IPS DF 6.9 (cell line): ENCODE measurements at places on chromosomes 1 and 21.

DNA sequence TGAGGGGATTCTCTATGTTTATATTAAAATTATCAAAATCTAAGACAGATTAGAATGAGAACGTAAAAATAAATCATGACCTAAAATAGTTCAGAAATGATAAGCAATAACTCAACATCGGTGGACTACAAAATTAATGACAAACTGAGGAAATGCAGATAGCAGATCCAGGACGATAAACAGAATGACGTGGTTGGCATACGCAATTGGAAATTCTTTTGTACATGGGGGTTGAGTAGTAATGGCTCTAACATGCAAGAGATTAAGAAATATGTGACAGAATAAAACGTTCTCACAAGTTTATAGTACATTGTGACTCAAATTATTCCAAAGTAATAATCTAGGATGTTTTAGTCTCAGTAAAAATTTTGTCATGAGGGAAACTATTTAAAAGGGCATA is 575.2 kb upstream of the BRINP3 start:
- no peak for DNase-seq

DNA sequence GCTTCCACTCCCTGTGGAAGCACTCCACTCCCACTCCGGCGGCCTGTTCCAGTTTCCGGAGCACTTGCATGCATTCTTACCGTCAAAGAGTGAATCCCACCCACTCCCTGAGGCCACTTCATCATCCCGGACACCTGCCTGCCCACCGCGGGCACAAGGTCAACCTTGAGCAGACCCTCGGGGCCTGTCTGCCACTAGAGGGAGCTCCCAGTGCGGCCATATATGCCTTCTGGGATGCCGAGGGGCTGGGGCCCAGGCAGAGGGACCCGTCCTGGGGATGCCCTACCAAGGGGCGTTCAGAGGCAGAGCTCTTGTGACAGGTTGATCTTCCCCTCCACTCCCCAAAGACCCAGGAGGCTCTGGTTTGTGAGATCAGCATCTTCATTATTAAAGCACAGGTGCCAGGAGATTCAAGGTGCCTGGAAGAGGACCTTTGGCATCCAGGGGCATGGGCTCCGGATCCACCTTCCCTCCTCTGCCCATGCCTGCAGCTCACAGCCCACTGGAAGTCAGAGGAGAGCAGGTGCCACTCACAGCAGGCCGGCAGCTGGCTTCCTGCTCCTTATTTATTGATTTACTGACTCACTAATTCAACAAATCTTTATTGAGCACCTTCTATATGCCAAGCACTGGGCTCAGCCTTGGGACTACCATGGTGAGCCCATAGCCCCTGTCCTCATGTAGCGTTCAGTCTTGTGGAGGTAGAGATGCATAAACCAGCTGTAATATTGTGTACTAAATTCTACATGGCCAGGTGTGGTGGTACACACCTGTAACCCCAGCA is 47.3 kb downstream of the UBIAD1 start:
- DNase-seq = peak; percentile 61

DNA sequence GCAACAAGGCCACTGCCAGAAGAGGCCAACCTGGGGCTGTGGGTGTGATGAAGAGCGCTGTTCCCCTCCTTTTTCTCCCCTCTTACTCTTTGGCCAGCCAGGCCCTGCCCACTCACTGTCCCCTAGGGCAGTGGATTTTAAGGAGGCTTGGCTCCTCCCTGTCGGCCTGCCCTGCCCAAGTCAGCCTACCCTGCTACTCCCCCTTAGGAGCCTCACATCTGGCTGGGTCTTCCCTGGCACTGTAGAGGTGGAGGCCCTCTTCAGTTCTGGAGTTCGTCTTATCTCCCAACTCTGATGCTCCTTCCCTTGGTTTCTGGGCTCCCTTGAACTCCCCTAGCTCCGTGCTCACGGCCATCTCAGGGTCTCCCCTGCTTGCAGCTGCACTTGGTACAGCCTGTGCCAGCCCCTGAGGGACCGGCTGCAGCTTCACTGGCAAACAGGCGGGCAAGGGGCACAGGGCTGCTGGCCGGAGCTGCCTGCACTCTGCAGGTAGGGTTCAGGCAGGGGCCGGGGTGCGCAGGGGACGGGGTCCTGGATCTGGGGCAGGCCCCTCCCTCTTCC is 4.0 kb downstream of the AMPD2 start:
- no peak for DNase-seq

DNA sequence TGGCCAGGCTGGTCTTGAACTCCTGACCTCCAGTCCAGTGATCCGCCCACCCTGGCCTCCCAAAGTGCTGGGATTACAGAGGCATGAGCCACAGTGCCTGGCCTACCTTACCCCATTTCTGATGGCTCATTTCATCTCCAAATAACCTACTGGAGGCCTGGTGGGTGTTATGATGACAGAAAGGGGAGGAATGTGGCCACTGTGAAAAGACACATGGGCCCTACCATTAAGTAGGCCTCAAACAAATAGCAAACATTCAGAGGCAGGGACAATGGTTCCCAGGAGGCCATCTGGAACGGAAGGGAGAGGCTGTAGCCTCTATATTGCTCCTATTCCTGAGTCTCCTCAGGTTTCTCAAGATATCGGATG is 932 bp upstream of the FCRLA start:
- no peak for DNase-seq

GRCh38 chr21:38487901-38488639 is 10.2 kb downstream of the ERG start:
- no peak for DNase-seq

DNA sequence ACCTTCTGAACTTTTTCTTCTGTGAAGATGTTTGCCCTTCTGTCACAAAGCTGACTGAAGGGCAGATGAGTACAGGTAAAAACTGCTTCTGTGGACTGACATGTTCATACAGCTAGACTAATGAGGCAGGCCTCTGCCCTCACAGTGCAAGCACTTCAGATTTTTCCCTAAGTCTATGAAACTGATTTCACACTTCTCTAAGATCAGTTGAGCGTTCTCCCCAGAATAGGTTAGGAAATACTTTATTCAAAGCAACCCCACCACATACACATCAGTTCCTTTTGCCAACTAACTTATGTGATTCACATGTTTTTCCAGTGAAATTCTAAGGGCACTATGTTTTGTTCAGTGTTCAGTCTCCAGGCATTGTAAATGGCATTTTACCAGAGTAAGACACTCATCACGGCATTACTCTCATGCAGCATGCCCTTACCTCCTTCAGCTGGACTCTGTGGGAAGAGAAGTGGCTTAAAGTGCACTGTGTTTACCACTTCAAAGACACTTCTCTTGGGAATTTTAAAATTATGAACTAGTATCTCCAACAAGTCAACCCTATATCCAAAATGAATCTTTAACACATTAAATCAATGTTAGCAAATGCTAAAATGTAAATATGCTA is 5.4 kb upstream of the PSMG1 start:
- DNase-seq = no peak

- no peak for DNase-seq
These were observed 324.8 kb downstream of the COL11A1 start for GRCh38 chr1:102783487-102783886.

DNA sequence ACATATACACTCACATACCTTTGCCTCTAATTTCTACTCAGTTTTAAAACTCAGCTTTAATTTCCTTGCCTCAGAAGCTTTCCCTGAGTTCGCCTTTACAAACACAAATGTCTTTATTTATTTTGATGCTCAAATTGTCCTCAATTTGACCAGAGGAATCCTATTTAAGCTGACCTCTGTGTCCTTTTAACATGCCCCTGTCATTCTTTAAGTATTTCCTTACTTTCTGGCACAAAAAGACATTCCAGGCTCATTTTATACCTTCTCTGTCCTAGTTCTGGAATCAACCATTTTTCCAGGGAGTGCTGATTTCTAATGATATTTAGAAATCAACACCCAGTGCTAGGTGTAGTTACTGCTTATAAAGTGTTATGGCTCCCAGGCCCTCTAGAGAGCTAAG is 82.5 kb downstream of the OSBPL9 start:
- DNase-seq = no peak

- no peak for DNase-seq
These were observed 744 bp upstream of the IGSF3 start for GRCh38 chr1:116668277-116668676.

GRCh38 chr1:1285102-1285571 is 4.9 kb downstream of the SCNN1D start:
- DNase-seq = no peak

- no peak for DNase-seq
These were observed 24.0 kb downstream of the USP25 start for GRCh38 chr21:15753741-15754140.

- no peak for DNase-seq
These were observed 6.7 kb downstream of the OR2T11 start for GRCh38 chr1:248627971-248628844.

DNA sequence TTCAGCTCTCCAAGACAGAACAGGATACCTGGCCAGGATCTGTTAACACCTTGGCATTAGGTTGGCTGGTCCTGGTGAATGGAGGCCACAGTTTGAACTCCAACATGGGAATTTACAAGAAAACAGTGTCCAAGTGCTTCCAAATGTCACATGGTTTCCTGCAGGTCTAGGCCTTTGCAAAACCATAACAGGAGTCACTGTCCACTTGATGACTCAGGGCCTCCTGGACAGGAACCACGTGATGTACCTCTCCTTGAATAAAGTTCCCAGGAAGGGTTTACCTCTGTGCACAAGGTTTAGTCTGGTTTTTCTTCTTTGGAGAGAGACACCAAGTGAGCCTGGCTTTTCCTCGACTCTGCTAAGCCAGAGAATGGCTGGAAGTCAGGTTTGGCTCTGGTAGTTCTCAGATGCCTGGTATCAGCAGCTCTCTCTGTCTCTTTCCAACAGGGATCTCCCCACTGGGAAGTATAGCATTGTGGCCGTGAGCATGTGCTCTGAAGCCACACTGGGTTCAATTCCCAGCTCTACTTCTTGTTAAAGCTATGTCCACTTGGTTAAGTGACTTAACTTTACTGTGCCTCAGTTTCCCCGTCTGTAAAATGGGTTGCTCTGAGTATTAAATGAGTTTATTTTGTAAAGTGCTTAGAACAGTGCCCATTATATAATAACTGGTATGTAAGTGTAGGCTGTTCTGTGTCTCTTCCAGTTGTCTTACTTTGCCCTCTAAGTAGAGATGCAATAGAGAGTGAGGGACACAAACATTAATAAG is 27.3 kb upstream of the TMEM61 start:
- DNase-seq = no peak

GRCh38 chr1:71053758-71054157 is 6.1 kb upstream of the PTGER3 start:
- no peak for DNase-seq

GRCh38 chr21:46022551-46023525 is 41.3 kb downstream of the COL6A1 start:
- DNase-seq = no peak

DNA sequence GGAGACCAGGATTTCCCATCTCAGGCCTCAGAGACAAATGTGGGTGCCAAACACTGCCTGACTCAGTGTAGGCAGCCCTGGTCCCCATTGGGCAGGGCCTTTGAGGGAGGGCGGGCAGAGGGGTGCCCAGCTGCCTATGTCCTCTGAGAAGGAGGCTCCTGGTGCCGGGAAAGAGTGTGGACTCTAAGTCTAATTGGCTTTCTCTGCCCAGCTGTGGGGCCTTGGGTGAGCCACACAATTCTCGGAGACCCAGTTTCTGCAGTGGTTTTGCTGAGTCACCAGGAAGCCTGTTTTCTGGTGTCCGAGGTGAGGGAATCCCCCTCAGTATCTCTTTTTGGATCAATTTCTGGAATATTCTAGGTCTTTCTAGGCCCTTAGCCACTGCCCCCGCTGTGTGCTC is 35.3 kb upstream of the ACTL8 start:
- DNase-seq = no peak

DNA sequence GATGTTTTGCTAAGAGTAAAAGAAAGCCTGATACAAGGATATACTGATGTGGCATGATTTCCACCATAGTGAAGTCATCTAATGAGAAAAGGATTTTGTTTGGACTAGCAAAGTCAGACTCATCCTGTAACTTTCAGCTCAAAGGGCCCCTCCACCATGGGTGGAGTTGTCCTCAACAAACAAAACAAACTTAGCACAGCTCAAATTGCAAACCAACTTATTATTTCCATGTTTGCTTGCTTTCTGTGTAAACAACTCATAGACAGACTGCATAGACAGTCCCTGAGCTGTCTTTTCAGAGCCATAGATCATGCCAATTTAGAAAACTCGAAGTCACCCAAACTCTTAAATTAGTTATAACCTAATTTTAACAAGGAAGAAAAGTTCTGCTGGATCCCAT is 69.4 kb upstream of the VAV3 start:
- no peak for DNase-seq

GRCh38 chr21:14271053-14271452 is 55.1 kb downstream of the RBM11 start:
- no peak for DNase-seq

DNA sequence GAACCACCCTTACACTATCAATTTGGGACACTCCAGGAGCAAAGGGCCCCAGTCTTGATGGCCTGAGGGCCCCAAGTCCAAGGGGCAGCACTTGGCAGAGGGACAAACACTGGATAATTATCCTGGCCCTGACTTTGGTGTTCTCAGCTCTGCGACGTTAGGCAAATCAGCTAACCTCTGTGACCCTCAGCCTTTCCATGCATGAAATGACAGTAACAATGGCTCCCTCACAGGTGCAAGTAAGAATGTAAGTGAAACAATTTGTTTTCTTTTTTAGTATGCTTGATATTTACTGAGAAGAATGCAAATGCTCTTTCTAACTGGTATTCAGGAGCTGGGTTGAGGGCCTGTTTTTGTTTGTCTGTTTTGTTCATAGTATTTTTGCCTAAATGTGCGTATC is 61.6 kb upstream of the PRDX6 start:
- DNase-seq = no peak

DNA sequence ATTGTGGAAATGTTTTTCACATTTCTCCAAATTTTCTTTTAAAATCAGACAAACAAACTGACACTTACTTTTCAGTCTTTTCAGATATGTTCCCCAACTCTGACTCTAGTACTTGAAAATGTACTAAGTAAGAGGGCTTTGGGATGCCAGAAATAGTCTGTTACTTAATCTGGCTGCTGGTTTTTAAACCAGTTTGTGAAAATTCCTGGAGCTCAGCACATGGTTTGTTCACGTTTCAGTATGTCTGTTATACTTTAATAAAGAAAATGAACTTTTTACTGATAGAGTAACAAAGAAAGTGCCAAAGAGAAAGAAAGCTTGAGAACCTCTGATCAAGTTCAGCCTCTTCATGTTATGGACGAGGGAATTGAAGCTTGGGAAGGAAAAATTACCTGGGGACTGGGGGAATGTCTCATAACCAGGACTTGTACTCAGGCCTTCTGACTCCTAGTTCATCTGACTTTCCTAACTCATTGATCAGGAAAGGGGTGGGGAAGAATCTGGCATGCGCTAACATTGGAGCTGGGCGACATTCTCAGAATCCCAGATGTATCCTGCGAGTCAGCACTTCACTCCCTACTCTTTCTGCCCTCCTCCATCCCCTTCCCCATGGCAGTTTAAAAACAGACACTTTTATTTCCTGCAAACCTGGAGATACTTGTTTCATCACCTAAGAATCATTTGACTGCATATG is 30.8 kb upstream of the DNAJC6 start:
- no peak for DNase-seq
